ENCODE measurements at places on chromosomes 3 and 15. TPM values are rescaled to one million over a fixed set of nuclear protein-coding genes. Genes with fewer than 3 reads are reported as not detected.

DNA sequence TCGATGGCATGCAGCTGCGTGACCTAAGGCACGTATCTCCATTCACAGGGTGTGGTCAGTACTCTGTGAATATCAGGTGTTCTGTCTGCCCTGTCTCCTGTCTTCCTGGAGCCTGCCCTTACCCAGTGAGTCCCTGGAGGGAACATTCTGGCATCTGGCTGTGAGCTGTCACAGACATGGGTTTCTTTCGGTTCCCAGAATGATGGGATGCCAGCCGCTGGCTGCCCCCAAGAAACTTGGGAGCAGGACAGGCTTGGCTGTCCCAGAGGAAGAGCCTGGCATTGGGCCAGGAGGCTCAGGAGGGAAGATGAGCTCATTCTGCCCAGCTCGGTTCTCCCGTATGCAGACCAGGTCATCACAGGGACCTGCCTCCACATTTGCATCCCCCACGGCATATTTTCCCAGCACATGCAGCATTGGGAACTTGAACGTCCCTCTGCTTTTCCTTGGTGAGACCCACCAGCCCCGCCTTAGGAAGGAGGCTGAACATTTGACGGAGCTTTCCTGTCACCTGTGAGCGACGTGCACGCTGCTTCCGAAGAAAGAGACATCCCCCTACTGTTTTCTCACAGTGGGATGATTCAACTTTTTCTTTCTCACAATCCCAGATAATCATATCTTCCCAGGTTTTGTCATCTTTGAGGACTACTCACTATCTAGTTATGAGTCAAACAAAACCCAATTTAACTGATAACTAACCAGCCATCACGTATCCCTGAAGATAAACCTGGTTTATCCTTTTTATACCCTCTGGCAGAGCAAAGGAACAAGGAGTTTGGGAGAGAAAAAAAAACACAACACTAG is 22.0 kb upstream of the PGPEP1L start:
- no peaks in the 10 kb centered on the region for H3K36me3 ChIP-seq
- H3K4me1 ChIP-seq: no peaks in the 10 kb centered on the region
- no peak overlapping the region for H3K27ac ChIP-seq
- no peak overlapping the region for H3K4me3 ChIP-seq
- DNase-seq: no peak

DNA sequence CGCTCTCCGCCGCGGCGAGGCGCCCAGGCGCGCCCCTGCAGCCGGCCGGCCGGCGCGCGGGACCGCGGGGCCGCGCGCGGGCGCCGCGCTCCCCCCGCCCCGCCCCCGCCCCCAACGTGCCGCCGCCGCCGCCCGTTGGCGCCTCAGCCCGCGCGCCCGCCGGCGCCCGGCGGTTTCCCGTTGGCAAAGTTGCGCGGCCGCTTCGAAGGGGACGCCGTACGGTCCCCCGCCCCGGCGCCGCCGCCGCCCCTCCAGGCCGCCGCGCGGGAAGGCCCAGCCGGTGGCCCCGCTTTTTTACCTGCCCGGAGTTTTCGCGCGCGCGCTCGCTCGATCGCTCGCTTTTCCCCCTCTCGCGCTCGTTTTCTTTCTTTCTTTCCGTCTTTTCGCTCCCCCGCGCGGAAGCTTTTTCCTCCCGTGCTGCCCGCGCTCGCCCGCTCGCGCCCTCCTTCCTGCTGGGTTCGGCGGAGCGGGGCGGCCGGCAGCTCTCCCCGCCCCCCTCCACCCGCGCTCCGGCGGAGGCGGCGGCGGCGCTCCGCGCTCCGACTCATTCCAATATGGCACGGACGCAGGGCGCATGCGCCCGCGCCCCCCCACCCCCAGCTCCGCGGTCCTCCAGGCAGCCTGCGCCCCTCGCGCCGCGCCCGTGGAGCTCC is at the start of gene SFMBT1:
TSS of gene SFMBT1 (minus strand) at position 556 of the 653 bp plus-strand sequence. CDS start 76,945 bp downstream, outside the sequence.
- no peak within 1 kb of the TSS for H3K27ac ChIP-seq
- H3K4me1 ChIP-seq: peaks cover 23% of the 10 kb centered on the region
- no peaks in the 10 kb centered on the region for H3K36me3 ChIP-seq

GRCh38 chr15:22895465-22896190 is 57.2 kb downstream of the NIPA2 start:
- no peaks in the 10 kb centered on the region for H3K36me3 ChIP-seq
- H3K27ac ChIP-seq: no peak overlapping the region
- no peak for DNase-seq
- H3K4me1 ChIP-seq: no peaks in the 10 kb centered on the region
- no peak overlapping the region for H3K4me3 ChIP-seq

Gene MEGF11
- total RNA-seq: 1.3 TPM

- 0 out of 2 replicates have a peak, but pooled peaks cover 6% of the 10 kb centered on the region for H3K27me3 ChIP-seq
- DNase-seq: peak; percentile 60
- H3K27ac ChIP-seq: peak overlapping the region; percentile 74
- H3K4me1 ChIP-seq: peaks cover 33% of the 10 kb centered on the region
Observed at GRCh38 chr15:63040509-63040908, 2.0 kb upstream of the TPM1 start.

DNA sequence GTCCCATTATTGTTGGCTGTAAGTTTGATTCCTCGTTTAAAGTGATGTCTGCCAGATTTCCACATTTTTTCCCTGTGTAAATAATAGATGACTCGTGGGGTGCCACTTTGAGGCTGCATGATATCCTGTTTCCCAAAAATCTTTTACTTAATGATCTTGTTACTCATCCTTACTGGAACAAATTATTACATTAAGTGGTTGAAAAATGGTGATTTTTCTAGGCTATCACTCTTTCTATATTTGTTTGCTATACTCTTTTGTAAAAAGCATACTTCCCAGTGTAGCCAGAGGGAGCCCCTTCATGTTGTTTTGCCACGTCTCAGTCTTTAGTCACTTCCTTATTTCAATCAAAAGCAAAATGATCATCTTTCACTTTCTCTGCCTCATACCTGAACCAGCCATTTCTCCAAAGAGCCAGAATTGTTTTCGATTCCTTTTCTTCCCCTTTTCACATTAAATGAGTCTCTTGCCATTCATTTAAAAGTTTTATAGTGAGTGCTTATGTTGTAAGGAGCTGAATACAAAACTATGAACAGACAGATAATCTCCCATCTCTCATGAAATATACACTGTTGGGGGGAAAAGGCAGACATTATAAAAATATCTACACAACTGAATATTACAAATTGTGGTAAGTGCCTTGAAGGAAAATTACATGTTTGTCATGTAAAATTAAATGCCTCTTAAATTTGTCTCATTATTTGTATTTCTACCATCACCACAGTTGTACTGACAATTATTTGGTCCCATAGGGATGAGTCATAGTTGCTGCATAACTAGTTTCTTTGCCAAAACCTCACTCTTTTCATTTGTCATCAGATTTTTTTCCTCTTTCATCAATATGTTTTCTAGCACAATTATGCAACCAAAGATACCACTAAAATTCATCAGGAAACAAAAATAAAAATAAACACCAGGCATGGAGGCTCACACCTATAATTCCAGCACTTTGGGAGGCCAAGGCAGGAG is 41.5 kb downstream of the ADGRG7 start:
- H3K27ac ChIP-seq: no peak overlapping the region
- H3K4me1 ChIP-seq: no peaks in the 10 kb centered on the region
- no peaks in the 10 kb centered on the region for H3K36me3 ChIP-seq
- no peak for DNase-seq

GRCh38 chr3:170689893-170690660 is 104.2 kb upstream of the SLC7A14 start:
- no peaks in the 10 kb centered on the region for H3K27me3 ChIP-seq
- H3K27ac ChIP-seq: peak overlapping the region; percentile 89
- DNase-seq: peak; percentile 80
- no peak overlapping the region for H3K4me3 ChIP-seq
- no peaks in the 10 kb centered on the region for H3K36me3 ChIP-seq

- H3K4me1 ChIP-seq: peaks cover 11% of the 10 kb centered on the region
- peak overlapping the region; percentile 90 for H3K4me3 ChIP-seq
- no peak for DNase-seq
- no peak overlapping the region for H3K27ac ChIP-seq
- H3K36me3 ChIP-seq: 0 out of 2 replicates have a peak, but pooled peaks cover 4% of the 10 kb centered on the region
- H3K27me3 ChIP-seq: peaks cover 11% of the 10 kb centered on the region
Observed at GRCh38 chr3:121835465-121835801, 424 bp downstream of the EAF2 start.

Gene SH3GL3
- total RNA-seq: 21.1 TPM

Gene PSTPIP1
- 0.80 TPM for total RNA-seq

GRCh38 chr3:86828751-86829150 is 162.2 kb downstream of the VGLL3 start:
- DNase-seq: no peak
- no peaks in the 10 kb centered on the region for H3K27me3 ChIP-seq
- no peak overlapping the region for H3K4me3 ChIP-seq

- H3K27ac ChIP-seq: no peak overlapping the region
- H3K4me1 ChIP-seq: no peaks in the 10 kb centered on the region
- no peak overlapping the region for H3K4me3 ChIP-seq
Observed at GRCh38 chr3:178835033-178835432, 236.6 kb downstream of the ZMAT3 start.

DNA sequence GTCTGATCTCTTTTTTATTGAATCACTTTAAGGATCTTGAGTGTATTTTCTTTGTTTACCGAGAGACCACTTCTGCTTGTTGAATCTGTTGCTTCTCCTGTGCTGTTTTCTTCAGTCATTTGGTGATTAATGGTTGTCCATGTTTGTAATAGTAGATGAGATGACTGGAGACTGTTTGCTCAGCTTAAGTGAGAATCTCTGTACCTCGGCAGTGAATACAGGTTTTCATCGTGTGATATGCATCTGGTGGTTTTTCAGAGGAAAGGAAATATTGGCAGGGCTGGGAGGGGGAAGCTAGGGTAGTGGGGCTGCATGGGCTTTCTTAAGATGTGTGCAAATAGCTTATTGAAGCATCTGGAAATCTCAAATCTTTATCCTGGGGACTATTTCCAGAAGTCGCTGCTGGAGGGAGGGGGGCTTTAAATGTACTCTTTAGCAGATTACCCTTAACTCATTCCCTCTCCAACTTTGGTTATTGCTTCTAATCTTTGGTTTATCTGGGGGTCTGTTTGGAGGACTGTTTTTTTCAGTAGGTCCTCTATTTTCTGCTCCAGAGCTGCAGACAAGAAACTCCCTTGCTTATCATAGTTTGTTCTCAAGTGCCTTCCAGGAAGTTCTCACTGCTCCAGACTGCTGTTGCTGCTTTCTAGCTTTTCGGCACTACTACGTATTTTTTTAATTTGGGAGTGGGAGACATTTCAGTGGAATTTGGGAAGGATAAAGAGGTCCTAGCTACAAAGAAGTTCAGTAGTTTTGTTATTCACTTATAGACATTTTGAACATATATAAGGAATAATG is 19.4 kb downstream of the CMTM8 start:
- no peaks in the 10 kb centered on the region for H3K4me1 ChIP-seq
- no peak for DNase-seq
- no peak overlapping the region for H3K27ac ChIP-seq

Gene RBP2
- not detected for total RNA-seq

Gene TRIM42
- total RNA-seq: not detected

Gene LSMEM2
- 1.5 TPM for total RNA-seq

DNA sequence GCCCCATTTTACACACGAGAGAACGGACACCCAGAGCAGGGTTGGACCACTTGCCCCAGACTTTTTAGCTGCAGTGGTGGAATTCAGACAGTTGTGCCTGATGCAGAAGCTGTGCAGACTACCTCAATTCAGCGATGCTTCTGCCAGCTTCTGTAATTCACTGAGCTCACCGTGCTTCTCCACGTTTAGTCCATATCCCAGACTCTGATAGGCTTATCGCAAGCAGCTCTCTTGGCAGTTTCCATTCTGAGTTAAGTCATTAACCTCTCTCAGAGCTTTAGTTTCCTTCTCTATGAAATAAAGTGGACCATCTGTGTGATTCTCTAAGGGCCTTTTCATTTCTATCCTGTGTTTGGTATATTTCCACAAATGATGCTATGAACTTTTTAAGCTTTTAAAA is 37.1 kb downstream of the ABHD17C start:
- H3K36me3 ChIP-seq: no peaks in the 10 kb centered on the region
- H3K4me1 ChIP-seq: no peaks in the 10 kb centered on the region
- H3K27me3 ChIP-seq: no peaks in the 10 kb centered on the region
- no peak overlapping the region for H3K4me3 ChIP-seq

- H3K27ac ChIP-seq: no peak overlapping the region
- no peaks in the 10 kb centered on the region for H3K27me3 ChIP-seq
- H3K4me1 ChIP-seq: no peaks in the 10 kb centered on the region
- H3K36me3 ChIP-seq: no peaks in the 10 kb centered on the region
- no peak for DNase-seq
Observed at GRCh38 chr3:34107669-34108068, 309.2 kb downstream of the PDCD6IP start.

DNA sequence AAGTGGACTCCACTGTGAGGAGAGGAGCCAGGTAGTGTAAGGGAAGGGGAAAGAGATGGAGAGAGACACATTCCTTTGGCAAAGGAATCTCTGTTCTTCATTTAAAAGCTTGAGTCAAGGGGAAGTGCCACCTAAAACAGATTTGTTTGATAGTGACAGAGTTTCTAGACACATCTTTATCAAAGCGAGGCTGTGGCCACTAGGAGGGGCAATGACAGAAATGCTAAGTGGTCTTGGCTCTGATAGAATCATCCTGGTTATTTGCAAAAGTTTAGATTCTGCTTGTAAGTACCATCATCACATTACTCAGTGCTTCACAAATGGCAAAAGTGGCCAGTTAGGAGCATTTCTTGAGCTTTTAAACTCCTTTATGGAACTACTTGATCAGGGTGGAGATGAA is 261.4 kb downstream of the CNTN3 start:
- H3K4me3 ChIP-seq: no peak overlapping the region
- no peaks in the 10 kb centered on the region for H3K36me3 ChIP-seq
- H3K4me1 ChIP-seq: no peaks in the 10 kb centered on the region
- no peaks in the 10 kb centered on the region for H3K27me3 ChIP-seq
- peak; percentile 59 for DNase-seq

Gene ZBTB11
- 21.3 TPM for total RNA-seq

DNA sequence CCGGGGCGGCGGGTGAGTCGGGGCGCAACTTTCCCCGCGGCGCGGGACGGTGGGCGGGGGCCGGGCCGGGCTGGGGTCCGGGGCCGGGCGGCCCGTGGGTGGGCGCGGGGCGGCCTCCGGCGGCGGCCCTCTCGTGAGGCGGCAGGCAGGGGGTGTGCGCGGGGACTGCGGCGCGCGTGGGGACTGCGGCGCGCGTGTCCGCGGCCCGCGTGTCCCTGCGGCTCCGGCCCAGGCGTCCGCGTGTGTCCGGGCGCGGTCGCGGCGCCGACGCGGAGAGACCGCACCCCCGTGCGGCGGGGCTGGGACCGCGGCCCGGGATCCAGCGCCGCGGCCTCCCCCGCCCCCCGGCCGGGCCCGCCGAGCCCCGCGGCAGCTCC is 349 bp downstream of the PLXNA1 start:
- no peak for DNase-seq
- H3K27me3 ChIP-seq: 0 out of 2 replicates have a peak, but pooled peaks cover 10% of the 10 kb centered on the region
- no peak overlapping the region for H3K27ac ChIP-seq
- peaks cover 4% of the 10 kb centered on the region for H3K4me1 ChIP-seq

DNA sequence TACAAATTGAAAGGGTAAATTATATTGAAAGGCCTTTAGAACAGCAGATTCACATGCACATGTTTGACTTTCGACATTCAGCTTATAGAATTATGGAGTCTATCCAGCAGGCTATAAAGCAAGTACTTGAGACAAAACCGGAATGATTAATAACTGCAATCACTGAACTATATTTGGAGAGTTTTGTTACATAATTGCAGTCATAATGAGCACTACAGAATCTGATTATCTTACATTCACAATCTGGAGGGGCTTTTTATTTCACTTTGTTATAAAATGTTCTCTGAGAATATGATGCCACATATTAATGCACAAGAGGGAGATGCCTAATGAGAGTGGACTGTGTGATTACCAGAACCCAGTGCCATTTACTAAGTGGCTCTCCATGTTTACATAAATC is 64.3 kb downstream of the NSUN3 start:
- no peak overlapping the region for H3K27ac ChIP-seq
- H3K36me3 ChIP-seq: no peaks in the 10 kb centered on the region
- no peak for DNase-seq
- no peak overlapping the region for H3K4me3 ChIP-seq

- no peaks in the 10 kb centered on the region for H3K27me3 ChIP-seq
- H3K27ac ChIP-seq: no peak overlapping the region
- no peak overlapping the region for H3K4me3 ChIP-seq
Observed at GRCh38 chr15:31606194-31606669, 279.6 kb downstream of the KLF13 start.
